Dermis blood vessel endothelial cell (primary cell): ENCODE measurements at places on chromosomes 1 and 21. TPM values are rescaled to one million over a fixed set of nuclear protein-coding genes. Genes with fewer than 3 reads are reported as not detected.

CFHR2 gene
- total RNA-seq, result not detected in 2 replicates

GRCh38 chr1:92698932-92699331 is 86.0 kb downstream of the EVI5 start:
- peak; percentile 24 for DNase-seq

DNA sequence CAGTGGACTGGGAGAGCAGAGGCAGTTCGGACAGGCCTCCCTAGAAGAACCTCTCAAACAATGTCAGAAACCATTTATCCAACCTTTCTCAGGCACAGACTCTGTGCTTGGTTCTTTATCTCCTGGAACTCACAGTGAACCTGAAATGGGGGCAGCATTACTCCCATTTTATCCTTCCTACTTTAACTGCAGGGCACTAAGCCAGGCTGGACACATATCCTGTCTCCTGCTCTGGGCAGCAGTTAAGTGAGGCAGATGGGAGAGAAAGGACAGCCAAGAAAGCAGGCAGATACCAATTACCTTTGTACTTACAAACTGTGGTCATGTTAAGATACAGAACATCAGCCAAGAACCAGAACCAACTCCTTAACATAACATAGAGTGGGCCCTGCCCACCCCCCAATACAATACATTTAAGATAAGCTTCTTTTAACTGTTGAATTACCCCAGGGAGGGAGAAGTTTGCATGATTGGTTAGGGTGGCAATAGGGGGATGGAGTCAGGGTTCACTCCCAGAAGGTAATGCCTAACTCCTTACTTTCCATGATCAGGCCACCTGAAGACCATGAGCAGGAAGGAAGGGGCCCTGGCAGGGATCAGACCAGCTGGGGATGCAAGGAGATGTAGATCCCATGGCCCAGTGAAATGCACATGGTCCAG is 10.9 kb downstream of the KDF1 start:
- peak; percentile 22 for DNase-seq

GRCh38 chr1:37752213-37752582 is 12.7 kb downstream of the EPHA10 start:
- DNase-seq, result no peak

- DNase-seq, result no peak
Observed at GRCh38 chr1:21447311-21447710, 7.4 kb downstream of the NBPF3 start.

- no peak for DNase-seq
Observed at GRCh38 chr1:177589166-177589565, 380.7 kb downstream of the SEC16B start.

DNA sequence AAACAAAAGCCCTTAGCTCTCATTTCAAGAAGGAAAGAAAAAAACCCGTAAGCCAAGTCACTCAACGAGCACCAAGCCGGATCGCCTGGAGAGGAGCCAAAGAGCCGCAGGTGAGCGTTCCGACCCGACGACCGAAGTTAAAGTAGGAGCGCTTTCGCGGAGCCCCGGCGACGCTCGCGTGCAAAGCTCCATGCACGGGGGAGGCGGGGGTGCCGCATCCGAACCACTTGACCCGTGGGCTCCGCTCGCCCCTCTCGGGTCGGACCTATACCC is 382 bp downstream of the GPBP1L1 start:
- DNase-seq, result peak; percentile 61

OR2L8 gene
- total RNA-seq, result 0.17 TPM in 1 of 2 replicates, not detected in the other

DNA sequence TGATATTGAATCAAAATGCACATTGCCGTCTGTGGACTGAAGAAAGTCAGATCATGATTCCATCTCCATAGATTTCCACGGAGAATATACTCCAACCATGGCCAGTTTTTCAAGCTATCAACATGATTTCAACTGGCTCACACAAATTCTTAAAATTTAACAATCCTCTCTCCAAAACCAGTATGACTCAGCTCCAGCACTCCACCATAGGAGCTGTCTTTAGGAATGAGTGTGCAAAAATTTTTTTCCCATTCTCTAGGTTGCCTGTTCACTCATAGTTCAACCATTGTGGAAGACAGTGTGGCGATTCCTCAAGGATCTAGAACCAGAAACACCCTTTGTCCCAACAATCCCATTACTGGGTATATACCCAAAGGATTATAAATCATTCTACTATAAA is 40.8 kb downstream of the RGL1 start:
- no peak for DNase-seq

CYP2J2 gene
- total RNA-seq, result 0.37 TPM in 1 of 2 replicates, not detected in the other

DNA sequence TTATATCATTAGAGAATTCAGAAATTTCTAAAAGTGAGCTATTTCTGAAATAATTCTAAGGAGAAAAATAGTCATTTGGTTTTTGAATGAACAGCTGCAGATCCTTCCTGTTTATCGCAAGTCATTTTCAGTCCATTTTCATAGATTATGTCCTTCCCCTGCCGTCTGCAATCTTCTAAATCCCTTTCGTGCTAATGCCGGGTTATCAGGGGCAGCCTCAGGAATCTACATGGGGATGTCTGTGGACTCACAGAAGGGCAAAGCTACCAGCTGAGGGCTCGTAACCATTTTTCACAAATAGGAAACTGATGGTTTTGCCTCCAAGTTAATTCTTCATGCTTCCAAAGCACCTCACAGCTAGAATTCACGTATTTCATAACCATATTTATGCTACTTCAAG is 23.0 kb downstream of the RCAN3 start:
- DNase-seq, result no peak
